Stimulated activated CD8-positive, alpha-beta memory T cell treated with anti-CD3 and anti-CD28 coated beads, Interleukin-4, amount 100 ng/mL, for 4 hours (primary cell): ENCODE measurements at places on chromosomes 11 and 22.

DNA sequence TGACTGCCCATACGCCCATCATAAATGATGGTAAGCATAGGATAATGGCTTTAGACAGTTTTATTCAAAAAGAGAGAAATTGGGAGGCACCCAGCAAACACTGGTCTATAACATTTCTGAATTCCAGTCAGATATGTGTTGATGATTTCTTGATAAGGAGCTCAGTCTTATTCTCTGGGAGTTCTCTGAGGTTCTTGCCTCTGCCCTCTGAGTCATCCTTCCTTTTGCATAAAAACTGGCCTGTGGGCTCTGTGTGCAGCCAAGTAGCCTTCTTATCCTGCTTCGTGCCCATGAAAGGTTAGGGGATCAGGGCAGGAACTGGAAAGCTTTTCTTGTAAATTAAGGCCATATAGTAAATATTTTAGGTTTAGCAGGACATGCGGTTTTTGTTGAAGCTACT is 48.9 kb downstream of the FAR1 start:
- DNase-seq, result no peak

- DNase-seq, result no peak
These were observed 73.1 kb upstream of the KIRREL3 start for GRCh38 chr11:127073621-127074020.

DNA sequence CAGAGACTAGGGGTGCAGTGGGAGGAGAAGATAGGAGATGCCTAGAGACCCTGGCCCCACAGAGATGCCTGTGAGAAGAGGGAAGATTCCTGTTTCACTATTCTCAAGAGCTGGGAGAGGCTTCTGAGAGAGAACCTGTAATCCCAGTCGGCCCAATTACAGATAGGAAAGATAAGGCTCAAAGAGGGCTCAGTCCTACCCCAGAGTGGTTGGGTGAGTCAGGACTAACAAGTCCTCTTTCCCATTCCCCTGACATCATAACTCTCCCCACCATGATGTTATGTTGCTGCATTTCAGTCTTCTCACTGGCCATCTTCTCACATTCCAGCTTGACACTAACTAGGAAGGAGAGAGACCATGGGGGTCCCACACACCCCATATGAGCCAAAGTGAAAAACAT is 17.9 kb downstream of the ARHGEF12 start:
- DNase-seq, result no peak

DNA sequence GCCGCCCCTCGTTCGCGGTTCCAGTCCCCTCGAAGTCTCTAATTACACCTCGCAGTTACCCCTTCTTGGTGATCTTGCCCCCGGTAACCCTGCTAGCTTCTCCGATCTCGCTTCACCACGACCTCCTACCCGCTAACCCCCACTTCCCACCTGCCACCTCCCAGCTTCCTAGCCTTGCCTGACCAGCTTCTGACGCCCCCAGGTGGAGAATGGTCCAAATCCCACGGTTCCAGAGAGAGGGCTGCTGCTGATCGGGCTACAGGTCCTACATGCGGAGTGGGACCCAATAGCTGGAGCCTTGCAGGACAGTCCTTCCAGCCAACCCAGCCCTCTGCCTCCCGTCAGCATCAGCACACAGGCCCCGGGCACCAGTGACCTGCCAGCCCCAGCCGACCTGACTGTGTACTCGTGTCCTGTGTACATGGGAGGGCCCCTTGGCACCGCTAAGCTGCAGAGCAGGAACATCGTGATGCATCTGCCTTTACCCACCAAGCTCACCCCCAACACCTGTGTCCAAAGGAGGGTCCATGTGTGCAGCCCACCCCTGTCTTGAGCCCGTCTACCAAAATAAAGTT is 31.9 kb downstream of the RRP8 start:
- DNase-seq, result no peak

- no peak for DNase-seq
These were observed 41.4 kb upstream of the TTLL12 start for GRCh38 chr22:43228330-43228729.

DNA sequence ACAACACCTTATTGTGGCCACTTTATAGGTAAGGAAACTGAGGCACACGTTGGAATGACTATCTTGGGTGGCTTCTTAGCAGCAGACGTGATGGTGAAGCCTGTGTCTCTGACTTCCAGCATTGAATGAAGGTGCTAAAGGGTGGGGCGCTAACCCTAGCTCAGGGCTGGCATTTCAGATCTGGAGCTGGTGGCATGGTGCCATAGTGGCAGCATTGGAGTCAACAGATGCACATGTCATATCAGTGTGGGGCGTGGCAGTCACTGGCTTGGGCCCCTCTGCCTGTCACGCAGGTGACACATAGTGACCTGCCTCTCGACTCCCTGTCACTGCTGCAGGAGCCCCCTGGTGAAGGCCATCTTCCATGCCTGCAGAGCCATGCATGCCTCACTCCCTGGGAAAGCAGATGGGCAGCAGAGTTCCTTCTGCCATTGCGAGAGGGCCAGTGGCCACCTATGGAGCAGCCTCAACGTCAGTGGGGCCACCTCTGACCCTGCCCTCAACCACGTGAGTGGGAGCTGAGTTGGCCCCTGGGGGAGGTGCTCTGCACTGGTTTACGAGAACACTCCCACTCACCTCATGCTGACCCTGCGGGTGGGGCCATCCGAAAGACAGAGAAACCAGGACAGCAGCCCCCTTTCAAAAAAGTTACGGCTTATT is 14.8 kb downstream of the SHISA8 start:
- no peak for DNase-seq
